ENCODE measurements at places on chromosomes 3 and 15.

GRCh38 chr15:91199511-91199910 is 99.5 kb downstream of the SV2B start:
- DNase-seq = no peak

DNA sequence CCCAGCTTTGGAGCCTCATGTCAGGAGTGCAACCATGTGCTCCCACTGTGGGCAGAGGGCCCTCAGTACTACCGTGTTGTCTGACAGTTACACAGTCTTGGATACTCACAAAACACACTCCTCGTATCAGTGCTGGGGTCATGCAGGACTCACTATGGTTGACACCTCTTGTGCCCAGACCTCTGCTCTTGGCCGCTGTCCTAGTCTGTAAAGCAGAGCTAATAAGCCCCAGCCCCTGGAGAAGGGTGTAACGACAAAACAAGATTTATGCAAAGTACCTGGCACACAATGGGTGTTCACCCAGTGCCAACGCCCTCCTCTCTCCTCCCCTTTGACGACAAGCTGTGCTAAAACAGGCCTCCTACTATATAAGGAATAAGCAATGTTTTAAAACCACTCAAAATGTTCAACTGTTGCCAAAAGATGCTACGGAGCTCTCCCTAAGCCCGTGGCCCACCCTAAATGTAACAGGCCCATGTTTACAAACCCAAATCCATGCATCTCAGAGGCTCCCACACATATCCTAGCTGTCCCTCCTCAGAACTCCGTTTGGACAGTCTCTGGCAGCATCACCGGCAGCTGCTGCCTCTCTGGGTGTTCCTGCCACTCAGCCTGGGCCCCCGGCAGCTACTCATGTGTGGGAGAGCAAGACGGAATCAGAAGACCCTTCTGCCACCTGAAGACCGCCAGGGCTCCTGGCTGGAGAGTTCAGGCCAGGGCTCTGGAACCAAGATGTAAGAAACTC is 65.8 kb downstream of the MRPL46 start:
- DNase-seq = no peak

GRCh38 chr3:65551945-65552344 is 486.8 kb downstream of the MAGI1 start:
- no peak for DNase-seq

GRCh38 chr15:47477341-47477740 is 240.0 kb upstream of the SEMA6D start:
- peak; percentile 69 for DNase-seq

DNA sequence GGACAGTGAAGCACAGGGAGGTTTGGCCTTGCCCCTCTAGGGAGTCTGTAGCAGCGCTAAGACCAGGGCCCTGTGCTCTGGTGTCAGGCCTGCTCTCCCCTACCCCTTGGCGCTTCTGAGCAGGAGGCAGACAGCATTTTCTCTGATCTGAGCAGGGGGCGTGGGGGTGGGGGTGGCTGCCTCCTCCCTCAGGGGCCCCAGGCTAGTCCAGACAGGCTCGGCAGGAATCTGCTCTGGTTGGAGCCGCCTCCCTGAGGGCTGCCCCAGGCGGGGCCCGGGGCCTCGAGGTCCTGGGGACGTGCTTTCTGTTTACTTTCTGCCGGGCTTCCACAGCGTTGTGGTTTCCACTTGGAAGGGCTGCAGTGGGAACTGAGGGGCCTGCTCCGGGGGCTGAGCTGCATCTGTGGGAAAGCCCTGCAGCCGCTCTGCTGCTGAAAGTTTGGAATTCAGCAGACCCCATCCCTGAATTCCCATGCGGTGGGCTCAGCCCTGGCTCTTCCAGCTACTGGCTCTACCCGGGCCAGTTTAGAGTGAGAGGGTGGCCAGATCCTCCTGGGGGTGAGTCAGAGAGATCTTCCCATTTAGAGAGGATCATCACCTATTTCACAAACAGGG is 105.4 kb downstream of the LINGO1 start:
- DNase-seq = peak; percentile 47

DNA sequence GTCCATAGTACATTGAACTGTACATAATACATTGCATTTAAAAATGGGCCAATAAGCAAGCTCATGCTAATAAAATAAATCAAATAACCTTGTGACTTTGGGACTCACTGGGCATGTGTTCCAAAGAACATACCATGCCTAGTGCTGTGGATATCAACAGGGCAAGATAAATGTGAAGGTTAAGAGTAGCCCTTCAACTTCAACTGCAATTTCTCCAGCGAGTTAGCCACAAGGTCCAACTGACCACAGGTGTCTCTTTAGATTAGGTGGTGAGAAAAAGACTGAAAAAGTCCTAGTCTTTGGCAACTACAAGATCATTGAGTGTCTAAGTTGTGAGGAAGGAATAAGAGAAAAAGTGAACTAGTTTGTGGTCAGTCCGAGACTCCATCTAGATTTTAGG is 78.3 kb upstream of the ATP11B start:
- no peak for DNase-seq

DNA sequence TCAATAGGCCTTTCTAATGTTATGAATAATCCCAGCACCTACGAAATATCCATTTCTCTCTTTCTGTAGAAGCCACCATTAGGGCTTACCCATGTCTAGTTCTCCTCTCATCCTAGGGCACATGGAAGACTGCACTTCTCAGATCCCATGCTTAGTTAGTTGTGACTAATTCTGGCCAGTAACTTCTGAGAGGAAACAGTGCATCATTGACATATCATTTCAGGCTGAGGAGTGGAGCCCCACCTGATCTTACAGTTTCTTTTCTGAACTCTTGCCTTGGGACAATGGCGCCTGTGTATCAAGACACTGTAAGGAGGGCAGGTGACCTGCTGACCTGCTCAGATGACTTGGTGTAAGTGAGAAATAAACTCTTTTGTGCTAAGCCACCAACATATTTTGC is 39.4 kb upstream of the TBL1XR1 start:
- DNase-seq = no peak

DNA sequence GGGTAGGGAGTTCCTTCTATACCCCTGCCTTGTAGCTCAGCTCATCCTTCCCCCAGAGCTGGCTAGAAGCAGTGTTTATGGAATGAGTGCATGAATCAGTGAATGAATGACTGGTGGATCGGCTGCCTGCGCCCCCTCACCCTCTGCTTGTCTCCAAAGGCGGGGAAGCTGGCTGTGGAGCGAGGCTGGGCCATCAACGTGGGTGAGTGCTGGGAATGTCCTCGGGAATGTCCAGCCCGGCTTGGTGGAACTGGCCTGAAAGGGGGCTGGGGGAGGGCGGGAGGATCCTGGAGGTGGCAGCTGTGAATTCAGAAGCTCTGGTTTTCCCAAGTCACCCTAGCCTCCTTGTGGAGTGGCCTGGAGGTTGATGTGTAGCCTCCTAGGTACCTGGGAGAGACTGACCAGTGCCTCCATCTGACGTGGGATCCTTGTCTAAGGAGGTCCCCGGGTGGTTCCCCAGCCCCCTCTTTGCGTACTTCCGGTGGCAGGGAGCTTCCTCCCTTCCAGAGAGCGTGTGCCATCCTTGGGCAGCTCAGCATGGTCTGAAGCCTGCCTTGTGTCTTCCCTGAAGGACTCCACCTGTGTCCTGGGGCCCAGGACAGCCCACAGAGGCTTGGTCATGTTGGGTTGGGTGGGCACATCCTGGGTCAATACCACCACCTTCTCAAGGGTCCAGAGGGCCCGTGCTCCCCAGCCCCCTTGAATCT is 18.4 kb downstream of the HDAC11 start:
- DNase-seq = no peak

DNA sequence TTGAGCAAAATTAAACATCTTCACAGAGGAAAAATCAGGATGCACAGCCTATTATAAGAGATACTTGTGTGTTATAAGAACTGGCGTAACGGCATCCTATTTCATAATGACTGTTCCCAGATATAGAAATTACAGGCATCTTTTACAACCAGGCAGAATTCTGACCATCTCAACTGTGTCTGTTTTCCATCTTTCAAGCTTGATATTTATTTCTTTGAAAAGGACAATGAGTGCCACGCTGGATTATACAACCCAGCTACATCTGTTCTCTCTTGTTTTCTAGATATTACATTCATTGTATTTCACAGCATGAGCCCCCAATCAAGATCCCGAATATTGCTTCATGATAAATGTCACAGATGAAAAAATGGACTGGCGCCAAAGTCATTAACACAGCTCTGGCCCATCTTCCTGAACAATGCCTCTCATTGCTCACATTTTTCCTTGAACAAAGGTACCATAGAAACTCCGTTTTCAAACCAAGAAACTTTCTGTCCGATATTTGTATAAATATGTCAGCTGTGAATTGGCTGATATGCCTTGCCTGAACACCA is 420.6 kb downstream of the TBL1XR1 start:
- DNase-seq = no peak

GRCh38 chr3:183991403-183991802 is 26.3 kb downstream of the ABCC5 start:
- DNase-seq = no peak

GRCh38 chr15:64906402-64906801 is 5.3 kb upstream of the ANKDD1A start:
- no peak for DNase-seq

DNA sequence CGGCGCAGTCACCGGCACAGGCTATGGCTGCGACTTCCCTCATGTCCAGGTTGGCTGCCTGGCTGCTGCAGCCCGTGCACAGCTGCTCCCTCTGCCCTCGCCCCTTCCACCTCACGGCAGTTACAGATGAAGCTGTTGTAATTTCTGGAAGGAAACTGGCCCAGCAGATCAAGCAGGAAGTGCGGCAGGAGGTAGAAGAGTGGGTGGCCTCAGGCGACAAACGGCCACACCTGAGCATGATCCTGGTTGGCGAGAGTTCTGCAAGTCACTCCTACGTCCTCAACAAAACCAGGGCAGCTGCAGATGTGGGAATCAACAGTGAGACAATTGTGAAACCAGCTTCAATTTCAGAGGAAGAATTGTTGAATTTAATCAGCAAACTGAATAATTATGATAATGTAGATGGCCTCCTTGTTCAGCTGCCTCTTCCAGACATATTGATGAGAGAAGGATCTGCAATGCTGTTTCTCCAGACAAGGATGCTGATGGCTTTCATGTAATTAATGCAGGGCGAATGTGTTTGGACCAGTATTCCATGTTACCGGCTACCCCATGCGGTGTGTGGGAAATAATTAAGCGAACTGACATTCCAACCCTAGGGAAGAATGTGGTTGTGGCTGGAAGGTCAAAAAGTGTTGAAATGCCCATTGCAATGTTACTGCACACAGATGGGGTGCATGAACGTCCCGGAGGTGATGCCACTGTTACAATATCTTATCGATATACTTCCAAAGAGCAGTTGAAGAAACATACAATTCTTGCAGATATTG is 13.2 kb upstream of the GNB4 start:
- no peak for DNase-seq

DNA sequence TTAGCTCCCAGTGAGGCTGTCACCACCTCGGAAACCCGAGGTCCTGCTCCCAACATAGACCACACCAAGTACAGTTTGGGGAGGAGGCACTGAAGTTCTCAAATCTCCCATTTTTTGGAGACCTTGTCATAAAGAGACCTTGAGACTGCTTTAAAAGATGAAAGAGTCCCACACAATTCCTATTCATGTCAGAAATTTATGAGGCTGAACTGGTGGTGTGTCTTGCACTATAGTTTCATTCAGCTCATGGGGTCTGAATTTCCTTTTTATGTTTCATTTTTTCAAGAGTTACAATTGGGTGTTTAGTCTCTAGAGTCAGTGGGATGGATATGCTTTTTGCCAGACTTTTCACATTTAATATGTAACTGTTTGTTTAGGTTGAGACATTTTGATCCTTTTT is 318.1 kb upstream of the LRRFIP2 start:
- no peak for DNase-seq

DNA sequence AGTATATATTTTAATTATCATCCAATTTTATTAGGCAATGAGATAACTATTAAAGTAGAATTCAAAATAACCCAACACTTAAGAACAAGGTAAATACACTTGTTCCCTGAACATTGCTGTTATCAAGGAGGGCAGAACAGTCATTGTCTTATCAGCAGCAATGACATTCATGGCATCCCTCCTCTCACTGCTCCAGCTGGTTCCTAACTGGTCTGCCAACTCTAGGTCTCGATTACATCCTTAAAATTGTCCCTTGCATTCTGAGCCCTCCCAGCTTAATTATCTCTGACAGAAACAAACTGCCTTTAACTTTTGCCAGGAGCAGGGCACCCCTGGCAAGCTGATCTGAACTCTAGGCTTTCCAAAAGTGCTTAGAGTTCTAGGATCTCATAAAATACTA is 14.0 kb upstream of the DYNC1LI1 start:
- DNase-seq = no peak

DNA sequence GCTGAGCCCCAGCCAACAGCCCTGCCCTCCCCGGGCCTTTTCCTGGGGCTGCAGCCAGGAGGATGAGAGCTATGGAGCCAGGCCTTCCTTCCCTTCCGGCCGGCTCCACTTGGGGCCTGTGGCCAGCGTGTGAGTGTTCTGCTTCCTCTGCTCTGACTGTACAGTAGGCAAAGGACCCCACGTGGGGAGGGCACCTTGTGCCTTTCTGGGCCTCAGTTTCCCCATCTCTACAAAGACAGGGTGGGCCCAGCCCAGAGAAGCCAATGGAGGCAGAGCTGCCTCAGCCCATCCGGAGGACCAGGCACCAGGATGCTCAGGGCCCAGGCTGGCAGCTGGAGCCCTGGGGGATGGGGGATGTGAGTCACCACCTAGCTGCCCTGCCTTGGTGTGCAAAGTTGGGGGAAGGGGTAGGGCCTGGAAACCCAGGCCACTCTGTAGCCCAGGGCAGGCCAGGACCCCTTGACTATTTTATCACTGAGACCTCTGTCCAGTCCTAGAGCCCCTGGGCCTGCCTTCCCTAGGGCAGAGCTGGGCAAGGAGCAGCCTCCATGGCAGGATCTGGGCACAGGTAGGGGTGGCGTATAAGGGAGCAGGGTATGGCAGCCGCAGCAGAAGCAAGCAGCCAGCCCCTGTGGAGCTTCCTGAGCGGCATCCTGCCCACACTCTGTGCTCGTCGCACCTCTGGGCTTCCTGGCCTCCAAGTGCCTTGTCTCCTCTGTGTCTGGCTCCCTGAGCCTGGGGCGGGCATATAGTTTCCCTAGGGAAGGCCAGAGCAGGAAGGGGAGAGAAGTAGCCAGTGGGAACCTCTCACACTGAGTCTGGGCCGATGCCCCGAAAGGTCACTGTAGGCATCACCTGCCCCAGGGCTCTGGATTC is 1.8 kb downstream of the PSTPIP1 start:
- DNase-seq = peak; percentile 17

DNA sequence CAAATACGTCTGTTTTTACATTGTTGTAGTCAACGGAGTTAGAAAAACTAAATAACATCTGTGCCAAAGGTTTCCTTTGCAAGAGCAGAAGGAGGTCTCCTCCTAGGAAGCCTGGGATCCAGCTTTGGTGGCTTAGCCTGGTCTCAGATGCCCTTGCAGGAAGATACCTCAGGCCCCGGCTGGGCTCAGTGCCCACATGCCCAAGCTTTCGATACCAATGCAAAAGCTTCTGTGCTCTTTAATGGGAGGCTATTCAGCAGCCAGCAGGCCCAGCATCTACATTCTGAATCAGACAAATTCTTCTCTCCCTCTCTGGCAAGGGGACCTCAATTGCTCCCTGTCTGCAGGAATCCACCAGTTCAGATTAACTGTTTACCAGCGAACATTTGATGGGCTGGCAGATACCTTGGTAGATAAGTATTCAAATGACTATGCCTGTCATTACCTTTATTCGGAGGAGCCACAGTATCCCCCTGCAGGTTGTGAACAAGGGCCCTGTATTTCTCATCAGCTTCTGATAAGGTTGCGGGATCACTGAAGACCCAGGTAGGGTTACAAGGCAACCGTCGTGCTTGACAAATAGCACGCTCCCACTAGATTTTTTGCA is 180.1 kb upstream of the KBTBD8 start:
- DNase-seq = no peak

GRCh38 chr15:67838789-67839332 is 984 bp downstream of the RNU6-1 start:
- peak; percentile 17 for DNase-seq
